Activated CD8-positive, alpha-beta memory T cell treated with anti-CD3 and anti-CD28 coated beads for 24 hours (primary cell): ENCODE measurements at places on chromosomes 1 and 21.

DNA sequence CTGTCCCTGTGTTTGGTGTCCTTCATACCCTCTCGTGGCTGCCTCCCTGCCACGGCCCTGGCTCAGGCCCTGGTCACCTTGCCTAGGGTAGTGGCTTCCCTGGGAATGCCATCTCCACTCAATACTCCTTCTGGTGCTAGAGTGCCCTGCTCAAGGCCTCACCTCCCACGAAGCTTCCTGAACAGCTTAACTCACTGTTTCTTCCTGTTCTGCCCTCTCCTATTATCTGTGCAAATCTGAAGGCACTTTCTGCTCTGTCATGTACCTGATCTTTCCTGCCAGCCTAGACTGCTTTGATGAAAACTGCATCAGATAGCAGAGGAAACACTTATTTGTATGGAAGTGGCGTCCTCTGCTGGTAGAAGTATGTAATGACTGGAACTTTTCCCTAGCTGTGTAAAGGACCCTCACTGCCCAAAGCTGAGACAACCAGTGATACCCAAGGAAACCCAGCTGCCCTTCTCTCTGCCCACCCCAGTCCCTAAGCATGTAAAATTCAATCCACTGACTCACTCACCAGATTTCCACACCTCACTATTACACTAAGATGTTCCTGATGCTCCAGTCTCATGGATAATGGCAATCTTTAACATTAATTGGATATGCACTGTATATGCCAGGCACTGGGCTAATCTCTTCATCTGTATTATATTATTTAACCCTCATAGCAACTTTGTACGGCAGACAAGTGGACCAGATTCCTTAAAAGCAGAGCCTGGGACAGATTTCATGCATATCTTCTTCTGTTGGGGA, 36.2 kb upstream of the BTG2 start:
- DNase-seq, result no peak

DNA sequence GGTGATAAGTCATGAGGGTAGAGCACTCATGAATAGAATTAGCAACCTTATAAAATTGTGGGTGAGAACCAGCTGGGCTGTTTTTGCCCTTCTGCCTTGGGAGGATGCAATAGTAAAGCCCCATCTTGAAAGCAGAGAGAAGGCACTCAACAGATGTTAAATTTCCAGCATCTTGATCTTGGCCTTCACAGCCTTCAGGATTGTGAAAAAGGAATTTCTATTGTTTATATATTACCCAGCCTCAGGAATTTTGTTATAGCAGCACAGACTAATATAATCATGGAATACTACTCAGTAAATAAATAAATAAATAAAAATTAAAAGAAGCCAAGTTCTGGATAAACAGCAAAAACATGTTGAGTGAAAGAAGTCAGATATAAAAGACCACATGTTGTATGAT, 175.2 kb downstream of the KCNT2 start:
- no peak for DNase-seq

- no peak for DNase-seq
These were observed 6.8 kb downstream of the CORT start for GRCh38 chr1:10456661-10457060.

- DNase-seq, result no peak
These were observed 16.2 kb downstream of the JMJD4 start for GRCh38 chr1:227718932-227719331.

DNA sequence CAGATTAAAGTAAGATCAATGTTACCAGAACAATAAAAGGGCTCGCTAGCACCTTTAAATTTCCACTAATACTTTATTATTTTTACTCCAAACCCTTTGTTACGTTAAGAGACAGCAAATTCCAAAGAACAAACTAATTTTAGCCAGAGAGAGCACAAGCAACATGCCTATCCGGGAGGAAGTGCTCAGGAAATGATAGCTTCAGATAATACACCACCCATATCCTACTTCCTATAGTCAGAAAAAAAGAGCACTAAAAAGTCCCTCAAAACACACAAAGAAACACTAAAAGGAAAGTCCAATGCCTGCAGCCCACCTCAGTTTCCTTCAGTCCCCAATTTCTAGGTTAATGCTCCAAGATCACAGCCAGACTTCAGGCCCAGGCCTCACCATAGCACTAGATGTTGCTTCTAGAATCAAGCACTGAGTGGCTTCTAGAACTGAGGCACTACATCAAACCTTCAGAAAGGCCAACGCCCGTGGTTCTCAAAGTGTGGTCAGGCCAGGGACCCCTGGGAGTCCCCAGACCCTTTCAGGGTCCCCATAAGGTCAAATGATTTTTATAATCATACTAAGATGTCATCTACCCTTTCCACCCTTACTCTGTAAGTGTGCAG, 142.6 kb downstream of the PSMG1 start:
- DNase-seq, result no peak

DNA sequence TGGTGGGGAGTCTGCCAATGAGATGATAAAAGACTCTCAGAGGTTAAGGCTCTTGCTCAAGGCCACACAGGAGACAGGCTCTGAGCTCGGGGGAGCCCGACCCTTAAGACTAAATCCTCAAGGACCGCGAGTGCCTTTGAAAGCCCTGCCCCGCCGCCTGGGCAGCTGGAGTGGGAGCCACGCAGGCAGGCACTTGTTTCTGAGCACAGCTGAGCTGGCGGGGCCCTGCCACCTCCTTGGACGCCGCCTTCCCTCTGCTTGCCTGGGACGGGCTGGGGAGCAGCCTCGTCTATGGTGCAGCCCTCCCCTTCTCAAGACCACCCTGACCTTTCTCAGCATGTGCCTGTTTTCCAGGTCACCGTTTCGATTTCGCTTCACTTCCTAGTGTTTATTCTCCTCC, 169.3 kb downstream of the CAMTA1 start:
- DNase-seq, result no peak

GRCh38 chr1:58850636-58851035, 66.8 kb upstream of the JUN start:
- no peak for DNase-seq

DNA sequence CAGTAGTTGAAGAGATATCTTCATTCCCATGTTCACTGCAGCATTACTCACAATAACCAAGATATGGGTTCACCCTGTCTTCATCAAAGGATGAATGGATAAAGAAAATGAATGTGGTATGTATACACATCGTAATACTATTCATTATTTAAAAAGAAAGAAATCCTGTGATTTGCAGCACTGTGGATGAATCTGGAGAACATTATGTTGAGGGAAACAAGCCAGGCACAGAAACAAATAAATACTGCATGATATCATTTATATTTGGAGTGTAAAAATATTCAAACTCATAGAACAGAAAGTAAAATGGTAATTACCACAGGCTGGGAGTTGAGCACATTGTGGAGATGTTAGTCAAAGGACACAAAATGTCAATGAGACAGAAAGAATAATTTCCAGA, 977.2 kb downstream of the AMY1C start:
- no peak for DNase-seq

GRCh38 chr1:113389953-113390834, at the start of gene MAGI3:
TSS of gene MAGI3 (plus strand) at chr1:113390515. CDS start at chr1:113391034, 519 bp downstream.
- peak; percentile 96 for DNase-seq

DNA sequence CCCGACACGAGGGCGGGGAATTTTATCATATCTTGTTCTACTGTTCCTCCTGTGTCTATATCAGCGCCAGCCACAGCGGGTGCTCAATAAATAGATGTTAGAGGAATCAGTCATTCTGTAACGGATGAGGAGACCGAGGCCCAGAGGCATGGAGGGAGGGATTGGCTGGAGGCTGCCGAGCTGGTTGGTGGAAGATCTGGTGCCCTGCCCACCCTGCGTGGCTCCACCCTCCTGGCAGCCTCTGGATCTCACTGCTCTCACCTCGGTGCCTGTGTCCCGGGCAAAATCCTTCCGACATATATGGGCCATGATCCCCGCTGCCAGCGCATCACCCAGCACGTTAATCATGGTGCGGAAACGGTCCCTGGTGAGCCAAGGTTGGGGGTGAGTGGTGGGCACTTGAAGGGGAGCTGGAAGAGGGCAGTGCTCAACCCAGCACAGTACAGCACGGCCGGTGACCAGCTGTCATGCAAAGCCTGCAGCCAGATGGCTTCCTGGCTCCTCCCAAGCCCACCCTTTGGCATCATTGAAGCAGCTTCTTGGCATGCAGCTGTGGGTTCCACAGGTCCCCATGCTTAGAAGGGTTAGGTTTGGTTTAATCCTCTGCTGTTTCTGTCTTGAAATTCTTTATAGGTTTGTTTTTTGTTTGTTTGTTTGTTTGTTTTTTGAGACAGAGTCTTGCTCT, 26.7 kb downstream of the PODN start:
- no peak for DNase-seq
